Stimulated activated CD4-positive, alpha-beta T cell treated with anti-CD3 and anti-CD28 coated beads, Interleukin-15, amount 100 ng/mL, for 1 hour (primary cell): ENCODE measurements at places on chromosomes 6 and 20.

GRCh38 chr20:53926428-53927028, 143.9 kb downstream of the BCAS1 start:
- no peak for DNase-seq

DNA sequence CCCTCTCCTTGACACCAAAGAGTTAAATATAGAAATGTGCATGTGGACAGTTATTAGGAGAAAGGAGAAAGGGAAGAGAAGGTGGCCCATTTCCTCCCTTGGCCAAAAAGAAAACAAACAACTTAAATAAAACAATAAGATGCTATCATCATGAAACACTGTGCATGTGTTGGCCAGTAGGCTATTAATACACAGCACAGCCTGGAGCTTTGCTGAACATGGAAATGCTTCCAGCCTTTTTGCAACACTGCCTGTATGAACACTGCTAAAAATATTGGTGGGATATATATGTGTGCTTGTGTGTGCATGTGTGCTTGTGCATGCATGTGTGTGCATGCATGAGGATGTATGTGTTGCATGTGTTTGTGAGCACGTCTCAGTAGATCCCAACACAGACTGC, 100.4 kb downstream of the LY86 start:
- no peak for DNase-seq

- no peak for DNase-seq
Observed at GRCh38 chr6:149851461-149852110, 12.6 kb downstream of the LRP11 start.

DNA sequence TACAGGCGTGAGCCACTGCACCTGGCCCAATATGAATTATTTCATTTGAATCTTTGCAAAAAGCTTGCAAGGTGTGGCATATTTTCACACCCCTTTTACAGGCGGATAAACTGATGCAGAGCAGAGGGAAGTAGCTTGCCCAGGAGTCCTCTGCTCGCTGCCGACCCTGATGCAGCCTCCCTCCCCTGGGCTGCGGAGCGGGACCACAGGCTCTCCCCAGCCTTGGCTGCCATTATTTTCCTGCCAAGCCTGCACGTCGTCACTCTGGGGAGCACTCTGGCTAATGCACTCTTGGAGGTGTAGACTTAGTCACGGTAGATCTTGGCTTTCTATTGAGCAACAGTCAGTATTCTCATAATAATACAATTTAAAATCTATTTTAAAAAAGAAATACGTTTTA, 34.8 kb upstream of the DACT2 start:
- DNase-seq: no peak

- no peak for DNase-seq
Observed at GRCh38 chr6:49626811-49627210, 9.8 kb downstream of the RHAG start.

- DNase-seq: no peak
Observed at GRCh38 chr6:108507316-108507715, 53.4 kb upstream of the FOXO3 start.

DNA sequence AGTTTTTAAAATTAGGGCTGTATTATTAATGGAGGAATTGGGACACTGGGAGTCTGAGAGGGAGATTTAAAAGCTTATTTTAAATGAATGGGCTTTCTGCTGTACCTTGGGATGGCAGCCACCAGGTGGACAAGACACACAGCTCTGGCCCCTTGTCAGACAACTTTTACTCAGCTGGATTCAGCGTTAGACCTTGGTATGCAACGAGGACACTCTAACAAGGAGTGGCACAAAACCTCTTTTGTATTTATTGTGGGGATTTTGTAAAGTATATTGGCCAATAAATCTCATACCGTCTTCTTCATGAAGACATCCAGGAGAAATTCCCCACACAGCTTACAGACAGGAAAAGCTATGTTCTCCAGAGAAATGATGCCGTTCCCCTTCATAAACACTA, 105.7 kb downstream of the LCA5 start:
- DNase-seq: no peak

- no peak for DNase-seq
Observed at GRCh38 chr6:11064836-11065235, 20.7 kb upstream of the ELOVL2 start.

DNA sequence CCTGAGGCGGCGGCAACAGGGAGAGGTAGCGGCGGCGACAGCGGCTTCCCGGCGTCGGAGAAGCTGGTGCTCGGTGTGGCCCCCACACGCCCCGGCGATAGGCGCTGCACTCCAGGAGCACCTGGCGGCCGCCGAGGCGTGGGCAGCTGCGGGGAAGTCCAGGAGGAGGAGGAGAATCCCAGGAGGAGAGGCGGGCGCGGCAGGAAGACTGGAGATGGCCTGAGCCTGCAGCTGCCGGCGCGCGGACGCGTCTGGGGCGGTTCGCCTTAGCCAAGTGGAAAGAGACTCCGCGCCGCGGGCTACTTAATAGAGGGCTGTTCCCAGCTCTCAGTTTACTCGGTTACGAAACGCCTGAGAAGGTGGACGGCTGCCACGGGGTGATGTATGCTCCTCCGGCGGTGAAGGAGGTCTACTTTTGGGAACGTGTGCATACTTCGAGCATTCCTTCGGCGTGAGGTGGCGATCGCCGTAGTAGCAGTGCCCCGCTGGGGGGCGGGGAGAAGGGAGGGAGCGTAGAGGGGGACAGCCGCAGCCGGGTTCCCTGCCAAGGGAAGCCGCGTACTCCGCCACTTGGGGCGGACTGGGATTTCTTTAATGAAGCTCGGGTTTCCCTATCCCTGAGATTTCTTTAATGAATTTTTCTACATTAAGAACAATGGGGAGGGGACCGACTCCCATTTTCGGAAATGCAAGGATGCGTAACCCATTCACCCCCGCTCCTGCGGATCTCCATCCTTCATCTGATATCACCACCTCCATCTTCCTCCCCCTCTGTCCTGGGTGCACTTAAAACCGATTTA, at the start of gene COL12A1:
Gene COL12A1 (minus strand): TSS at position 278 of the 800 bp plus-strand sequence. CDS start 3,261 bp downstream, outside the sequence.
- no peak for DNase-seq

- no peak for DNase-seq
Observed at GRCh38 chr6:135243871-135244796, 63.0 kb downstream of the MYB start.

- no peak for DNase-seq
Observed at GRCh38 chr6:74333406-74333805, 637.4 kb downstream of the CD109 start.

GRCh38 chr6:17021539-17021889, 80.3 kb upstream of the STMND1 start:
- DNase-seq: no peak

GRCh38 chr6:94065707-94066337, 646.5 kb upstream of the EPHA7 start:
- DNase-seq: no peak

DNA sequence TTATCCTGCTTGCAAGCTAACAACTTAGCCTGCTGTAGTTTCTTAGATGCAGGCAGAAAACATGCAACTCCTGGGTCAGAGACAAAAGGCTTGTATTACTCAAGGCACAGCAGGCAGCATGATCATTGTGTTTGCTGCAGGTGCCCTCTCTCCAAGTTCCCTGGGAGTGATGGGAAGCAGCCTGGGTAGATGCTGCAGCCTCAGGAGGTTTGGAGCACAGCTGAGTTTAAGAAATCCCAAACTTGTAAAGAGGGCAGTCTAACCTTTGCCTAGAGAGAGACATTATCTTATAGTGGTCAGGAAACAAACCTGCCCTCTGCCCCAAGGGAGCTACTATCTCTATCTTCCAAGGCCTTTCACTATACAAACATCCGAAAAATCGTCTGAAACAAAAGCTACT, 61.1 kb downstream of the PFDN4 start:
- no peak for DNase-seq

DNA sequence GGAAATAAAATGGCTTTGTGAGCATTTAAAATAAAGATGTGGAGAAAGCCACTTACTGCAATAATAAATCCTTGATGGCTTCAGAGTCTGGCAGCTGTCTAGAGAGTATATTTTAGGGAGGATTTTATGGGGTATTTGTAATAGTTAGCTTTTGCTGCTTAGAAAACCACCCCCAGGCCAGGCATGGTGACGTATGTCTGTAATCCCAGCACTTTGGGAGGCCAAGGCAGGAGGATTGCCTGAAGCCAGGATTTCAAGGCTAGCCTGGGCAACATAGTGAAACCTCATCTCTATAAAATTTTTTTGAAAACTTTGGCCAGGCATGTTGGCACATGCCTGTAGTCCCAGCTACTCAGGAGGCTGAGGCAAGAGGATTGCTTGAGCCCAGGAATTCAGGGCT, 63.8 kb downstream of the ISM1 start:
- no peak for DNase-seq

GRCh38 chr20:18857640-18858039, 44.1 kb downstream of the SCP2D1 start:
- no peak for DNase-seq

DNA sequence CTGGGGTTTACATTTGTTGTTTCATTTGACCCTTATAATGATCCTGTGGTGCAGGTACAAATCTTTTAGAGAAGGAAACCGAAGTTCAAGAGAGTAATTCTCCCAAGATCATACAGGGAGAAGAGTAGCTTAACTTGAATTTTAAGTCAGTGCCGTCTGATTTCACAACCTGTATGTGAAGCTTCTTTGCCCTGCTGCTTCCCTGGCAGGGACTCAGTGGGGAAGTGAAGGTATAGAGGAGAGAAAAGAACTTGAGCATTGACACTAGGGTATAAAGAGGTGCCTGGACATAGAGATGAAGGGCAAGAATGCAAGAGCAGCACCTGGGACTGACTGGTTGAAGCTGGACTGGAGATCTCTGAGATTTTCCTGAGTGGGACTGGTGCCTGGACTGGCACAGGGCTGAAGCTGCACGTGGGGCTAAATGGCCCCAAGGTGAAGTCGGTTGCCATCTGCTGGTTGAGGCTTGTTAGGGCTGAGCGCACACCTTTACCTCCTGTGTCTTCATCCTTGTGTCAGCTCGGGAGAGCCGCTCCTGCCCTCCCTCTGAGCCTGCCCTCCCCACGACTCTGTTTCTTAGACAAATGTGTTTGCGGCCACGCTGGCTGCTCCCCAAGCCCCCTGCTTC, 41.8 kb downstream of the FARS2 start:
- peak; percentile 17 for DNase-seq

GRCh38 chr6:47016261-47016660, 25.9 kb downstream of the ADGRF1 start:
- DNase-seq: no peak

DNA sequence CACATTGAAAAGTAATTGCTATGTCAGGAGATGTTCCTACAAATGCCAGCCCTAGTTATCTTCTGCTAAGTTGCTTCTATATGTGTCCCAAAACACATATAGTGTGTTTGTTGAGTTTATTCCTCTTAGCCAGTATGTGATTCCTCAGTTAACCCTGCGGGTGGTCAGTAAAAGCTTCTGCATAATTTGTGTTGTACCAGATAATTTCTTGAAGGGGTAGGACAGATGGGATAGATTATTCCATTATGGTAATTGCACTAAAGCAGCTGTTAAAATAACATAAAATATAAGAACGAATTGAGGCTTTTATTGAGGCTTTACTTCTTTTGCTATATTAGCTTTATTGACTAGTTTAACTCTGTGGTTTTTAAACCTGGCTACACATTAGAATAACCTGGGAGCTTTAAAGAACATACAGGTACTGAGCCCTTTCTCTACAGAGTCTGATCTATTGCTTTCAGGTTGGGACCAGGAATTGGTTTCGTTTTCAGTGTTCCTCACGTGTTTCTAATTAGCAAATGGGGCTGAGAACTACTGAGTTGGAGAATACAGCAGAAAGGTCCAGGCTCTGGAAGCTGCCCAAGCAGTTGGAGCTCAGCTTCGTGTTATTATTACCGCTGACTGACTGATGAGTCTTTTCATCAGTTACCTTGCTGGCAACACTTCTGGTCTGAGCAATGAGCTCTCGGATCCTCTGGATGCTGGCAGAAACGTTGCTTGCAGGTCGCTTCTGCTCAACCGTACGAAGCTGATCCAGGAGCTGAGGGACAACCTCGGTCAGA, 56.9 kb downstream of the FAM229B start:
- DNase-seq: no peak

- no peak for DNase-seq
Observed at GRCh38 chr20:54221353-54221752, 13.5 kb downstream of the PFDN4 start.

DNA sequence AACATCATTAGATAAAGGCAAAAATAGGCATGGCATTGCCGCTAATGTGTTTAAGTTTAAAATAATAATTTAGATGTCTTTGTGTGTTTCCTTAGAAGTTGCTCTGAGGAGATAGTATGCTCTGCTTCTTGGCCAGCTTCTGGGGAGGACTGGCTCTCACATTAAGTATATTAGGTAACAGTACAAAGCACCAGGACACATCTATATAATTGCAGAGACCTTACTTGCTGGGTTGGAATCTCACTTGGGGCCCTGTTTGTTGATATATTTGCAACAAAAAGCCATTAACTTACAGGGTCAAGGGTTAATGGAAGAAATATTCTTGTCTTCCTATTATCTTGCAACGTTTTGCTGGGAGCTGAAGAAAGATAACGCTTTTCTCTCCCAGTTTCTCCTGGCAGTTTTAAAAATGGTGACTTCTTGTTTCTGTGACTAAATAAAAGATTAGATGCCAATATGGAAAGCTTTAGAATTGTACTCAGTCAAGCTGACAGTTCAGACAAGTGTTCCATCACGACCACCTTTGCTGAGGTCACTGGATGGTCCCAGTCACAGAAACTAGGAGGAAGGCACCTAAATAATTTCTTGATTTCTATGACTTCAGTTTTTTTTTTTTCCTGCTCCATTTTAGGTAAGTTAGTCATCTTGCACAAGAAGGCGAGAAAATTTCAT, 462.3 kb upstream of the FLRT3 start:
- DNase-seq: no peak

GRCh38 chr20:22499515-22500166, 84.7 kb downstream of the FOXA2 start:
- no peak for DNase-seq

DNA sequence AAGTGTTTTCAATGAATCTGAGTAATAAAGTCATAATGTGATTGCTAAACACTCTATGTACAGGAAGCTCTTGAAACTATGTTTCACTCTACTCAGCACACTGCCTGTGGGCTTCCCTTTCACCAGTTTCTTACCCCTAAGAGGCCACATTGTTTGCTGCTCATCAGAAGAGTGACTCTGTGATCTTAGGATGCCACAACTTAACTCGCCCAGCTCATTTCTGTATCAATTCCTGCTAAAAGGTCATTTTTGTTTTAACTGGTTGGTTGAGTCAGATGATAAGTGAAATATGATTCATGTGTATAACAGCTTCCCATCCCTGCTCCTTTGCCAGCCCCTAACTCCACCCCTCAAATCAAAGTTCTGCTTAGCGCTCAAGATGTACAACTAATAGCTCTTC, 9.8 kb upstream of the NDUFAF4 start:
- no peak for DNase-seq

- no peak for DNase-seq
Observed at GRCh38 chr6:14059791-14060436, 57.7 kb upstream of the CD83 start.

DNA sequence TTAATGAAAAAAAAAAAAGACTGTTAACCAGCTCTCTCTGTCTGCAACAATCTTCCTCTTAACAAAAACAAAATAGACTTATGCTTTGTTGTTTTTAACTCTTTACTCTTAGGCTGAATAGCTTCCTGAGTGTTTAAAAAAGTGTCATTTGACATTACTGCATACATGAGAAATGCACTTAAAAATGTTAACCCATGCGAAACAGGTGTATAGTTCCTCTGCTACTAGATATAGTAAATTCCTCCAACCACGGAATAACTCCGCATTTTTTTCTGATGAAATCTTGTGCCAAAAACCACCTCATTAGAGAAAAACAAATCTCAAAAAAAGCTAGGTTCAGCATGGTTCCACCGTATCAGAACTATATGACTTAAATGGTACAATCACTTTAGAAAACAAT, 426.0 kb downstream of the ADGRB3 start:
- no peak for DNase-seq
